ENCODE measurements at places on chromosomes 11 and 22.

- no peak for DNase-seq
Observed at GRCh38 chr11:11512929-11513328, 108.9 kb downstream of the GALNT18 start.

GRCh38 chr22:47591016-47591415, 828.6 kb downstream of the TBC1D22A start:
- DNase-seq = no peak

GRCh38 chr11:107769189-107769588, 57.3 kb upstream of the SLN start:
- DNase-seq = no peak

GRCh38 chr11:70016666-70017367, 61.3 kb upstream of the ANO1 start:
- DNase-seq = no peak

GRCh38 chr22:43990044-43990443, 34.1 kb upstream of the PARVB start:
- no peak for DNase-seq
